ENCODE measurements at places on chromosomes 3 and 15.
A peak's percentile ranks its signal among the peaks of the same experiment; 100 is the strongest.

GRCh38 chr3:27718459-27718858, 3.7 kb downstream of the EOMES start:
- no peak for DNase-seq

- no peak for DNase-seq
Measured at GRCh38 chr3:105606016-105606415, 239.3 kb downstream of the ALCAM start.

DNA sequence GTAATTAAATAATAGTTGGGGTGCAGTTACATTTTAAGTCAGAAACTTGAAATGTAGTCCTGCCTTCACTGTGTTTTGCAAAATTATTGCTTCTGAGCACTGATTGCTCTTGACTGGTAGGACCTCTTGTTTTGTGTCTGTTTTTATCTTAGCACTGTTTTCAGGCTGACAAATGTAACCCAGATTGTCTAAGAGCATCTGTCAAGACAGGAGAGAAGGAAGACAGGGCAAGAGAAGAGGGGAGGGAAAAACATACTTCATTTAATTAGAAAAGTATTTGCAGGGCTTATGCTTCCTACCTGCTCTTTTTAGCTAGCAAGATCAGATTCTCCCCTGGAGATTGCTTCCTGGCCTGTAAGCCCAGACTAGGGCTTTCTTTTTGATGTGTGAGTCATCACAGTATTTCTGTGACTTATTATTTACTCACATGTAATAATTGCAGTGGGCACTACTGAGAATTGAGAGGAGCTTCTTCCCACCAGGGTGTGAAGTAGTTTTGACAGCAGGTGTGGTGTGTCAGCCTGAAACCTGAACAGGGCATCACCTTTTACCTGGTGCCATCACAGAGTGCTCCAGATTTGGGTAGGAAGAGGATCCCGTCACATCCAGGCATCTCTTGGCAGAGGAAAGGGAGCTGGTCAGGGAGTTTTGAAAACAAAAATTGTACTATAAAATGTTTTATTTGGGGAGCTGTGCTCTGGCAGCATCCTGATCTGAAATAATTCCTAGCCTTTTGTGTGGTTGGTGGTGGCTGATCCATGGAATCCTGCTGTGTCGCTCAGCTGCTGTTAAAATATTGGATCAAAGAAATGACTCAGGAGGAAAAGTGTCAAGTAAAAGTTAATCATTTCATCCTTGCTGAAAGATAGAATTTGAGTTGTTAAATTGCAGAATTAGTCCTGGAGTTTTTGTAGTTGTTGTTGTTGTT, 98.2 kb downstream of the TMEM108 start:
- DNase-seq = no peak

DNA sequence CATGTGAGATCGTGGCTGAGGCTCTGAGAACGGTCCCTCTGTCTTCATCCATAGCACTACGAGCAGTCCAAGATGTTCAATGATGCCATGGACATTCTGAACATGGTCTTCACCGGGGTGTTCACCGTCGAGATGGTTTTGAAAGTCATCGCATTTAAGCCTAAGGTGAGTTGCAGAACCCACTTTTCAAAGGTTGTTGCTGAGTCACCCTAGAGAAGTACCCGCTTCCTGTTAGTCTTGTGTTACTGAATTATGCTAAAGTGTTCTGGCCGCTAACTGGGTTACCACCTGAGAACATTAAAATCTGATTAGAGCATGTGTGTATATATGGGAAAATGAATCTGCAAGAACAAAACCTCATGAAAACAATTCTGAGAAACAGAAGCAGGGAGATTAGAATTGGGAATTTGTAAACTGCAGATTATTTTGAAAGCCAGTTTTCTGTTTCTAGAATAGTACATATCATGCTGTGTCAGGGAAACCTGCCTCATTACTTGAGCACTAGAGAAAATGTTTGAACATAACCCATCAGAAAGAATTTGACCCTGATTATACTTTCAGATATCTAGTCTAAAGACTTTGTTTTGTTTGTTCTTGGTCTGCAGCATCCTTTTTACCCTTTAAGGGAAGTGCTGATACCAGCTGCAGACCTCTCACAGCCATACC, 92.6 kb downstream of the CHDH start:
- DNase-seq = no peak

DNA sequence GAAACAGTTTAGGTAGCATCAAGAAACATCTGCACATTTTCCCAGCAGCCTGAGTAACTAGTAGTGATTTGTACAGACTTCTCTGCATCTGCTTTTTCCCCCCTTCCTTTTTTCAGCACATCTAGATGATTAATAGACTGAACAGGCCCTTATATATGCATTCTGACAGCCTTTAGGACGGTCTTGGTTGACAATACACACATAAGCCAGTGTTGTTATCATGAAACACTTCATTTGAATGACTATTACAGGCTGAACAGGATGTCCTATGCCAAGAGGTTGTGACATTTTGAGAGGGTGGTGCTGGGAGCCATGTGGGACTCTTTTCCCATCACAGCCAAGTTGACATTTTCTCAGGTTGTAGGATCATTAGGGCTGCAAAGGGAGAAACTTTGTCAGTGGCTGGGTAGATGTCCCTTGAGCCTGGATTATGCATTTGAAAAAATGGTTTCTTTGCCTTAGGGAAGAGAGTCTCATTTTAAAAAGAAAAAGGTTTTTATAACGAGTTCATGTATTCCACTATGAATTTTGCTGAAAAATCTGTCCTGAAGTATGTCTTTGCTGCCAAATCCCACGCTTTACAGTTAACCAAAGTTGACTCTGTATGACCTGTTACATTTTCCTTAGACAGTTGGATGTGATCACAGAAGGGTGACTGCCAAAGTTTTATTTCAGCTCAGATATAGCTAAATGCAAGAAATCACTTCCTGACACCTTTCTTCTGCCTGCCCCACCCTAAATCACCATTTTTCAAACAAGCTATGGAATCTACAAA, 73.7 kb downstream of the FILIP1L start:
- no peak for DNase-seq

- no peak for DNase-seq
Measured at GRCh38 chr15:64048781-64049460, 2.6 kb upstream of the DAPK2 start.

DNA sequence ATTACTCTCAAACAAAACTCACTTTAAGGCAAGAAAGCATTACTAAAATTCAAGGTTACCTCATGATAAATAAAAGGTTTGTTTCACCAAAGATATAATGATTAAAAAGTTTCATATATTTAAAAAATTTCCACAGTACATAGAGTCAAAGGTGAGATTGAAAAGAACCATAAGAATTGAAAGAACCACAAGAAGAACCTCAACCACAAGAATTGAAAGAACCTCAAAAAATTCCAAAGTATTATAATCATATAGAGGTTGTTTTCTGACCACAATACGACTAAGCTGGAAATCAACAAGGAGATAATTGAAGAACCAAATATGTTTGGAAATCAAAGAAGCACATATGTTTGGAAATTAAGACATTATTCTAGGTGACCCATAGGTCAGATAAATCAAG, 52.7 kb downstream of the SLC25A36 start:
- DNase-seq = no peak

- DNase-seq = no peak
Measured at GRCh38 chr3:159787794-159788205, 200.8 kb upstream of the IL12A start.

- no peak for DNase-seq
Measured at GRCh38 chr3:152151216-152151876, 117.4 kb upstream of the MBNL1 start.

DNA sequence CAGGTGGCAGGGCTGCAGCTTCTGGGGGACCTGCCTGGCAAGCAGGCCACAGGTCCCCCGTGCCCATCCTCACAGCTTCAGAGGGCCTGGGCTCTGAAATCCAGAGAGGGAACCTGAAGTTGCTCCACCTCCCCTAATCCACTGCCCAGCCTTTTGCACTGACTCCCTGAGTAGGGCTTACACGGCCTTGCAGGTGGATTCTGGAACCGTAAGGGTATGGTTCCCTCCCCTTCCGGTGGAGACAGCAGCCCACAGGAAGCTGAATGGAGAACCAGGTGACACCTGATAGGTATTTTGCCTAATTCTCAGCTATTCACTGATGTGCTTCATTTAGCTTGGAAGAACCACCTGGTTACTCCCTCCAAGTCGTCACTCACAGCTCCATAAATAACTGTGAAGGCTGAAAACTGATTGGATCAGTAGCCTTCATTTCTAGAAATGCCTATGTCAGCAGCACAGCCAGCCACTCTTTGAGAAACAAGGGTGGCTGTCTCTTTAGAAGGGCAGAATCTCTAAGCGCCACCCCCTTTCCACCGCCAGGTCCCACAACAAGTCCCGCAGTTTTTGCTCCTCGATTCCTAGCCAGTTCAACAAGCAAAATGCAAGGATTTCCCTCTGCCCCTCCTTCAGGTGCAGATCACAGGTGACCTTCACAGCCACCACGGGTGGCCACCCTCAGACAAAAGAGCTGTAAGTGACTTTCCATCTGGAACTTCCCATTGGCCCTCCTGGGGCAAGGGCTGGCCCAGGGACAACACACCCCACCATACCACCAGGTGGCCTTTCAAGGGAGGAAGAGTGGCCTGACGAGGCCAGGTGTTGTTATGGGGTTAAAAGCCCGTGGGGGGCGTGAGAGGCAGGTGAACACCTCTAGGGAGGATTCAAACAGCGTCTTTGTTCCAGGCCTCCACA, 112.9 kb downstream of the SEC22A start:
- DNase-seq = no peak

DNA sequence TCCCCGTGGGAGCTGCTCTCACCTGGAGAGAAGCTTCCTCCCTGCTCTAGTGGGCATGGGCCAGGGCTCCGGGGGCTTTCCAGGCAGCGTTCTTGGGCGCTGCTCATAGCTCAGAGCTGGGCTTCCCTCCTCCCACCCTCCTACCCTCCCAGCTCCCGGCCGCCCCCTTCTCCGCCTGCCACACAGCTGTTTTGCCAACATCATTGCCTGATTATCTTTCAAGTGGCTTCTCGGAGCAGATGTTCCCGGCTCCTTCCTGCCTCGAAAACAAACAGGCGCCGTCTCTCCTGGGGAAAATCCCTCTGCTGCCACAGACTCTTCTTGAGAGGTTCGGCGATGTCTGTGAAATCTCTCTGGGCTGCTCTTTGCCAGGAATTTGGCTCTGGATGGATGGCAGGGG, 195.6 kb downstream of the RPLP1 start:
- DNase-seq = peak; percentile 48

DNA sequence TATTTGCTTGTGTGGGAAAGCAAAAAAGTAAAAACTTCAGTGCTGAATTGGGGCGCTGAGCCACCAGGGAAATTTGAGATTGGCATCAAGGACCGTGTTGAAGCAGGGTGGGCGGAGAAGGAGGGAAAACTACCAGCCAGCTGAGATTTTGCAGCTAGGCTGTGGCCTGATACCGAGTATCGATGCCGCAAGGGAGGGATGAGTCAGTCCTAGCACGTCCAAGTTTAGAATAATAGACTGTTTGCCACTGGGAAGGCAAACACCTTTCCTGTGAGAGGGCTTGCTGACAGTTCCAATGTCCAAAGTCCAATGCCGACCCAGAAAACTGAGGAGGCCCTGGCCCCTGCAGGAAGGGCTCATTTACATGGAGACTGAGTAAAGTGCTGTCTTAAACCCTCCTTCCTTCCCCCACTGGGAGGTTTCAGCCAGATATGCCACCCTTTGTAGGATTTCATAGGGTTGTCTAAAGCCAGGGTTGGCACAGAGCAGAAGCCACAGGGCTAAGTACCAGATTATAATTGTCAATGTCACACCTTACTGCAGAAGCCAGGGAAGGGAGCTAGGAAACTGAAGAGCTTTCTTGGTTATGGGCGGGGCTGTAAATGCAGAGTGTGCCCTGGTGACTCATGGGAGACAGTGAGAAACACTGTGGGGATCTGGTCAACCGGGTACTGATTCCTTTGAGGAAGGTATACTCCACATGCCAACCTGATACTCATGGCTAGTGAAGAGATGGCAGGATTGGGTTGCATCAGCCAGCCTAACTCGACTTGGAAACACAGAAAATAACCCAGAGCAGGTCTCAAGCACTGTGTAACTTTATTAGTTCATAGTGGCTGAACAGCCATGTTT, 28.4 kb upstream of the PIK3CB start:
- DNase-seq = no peak

GRCh38 chr3:31858439-31858838, 122.6 kb downstream of the OSBPL10 start:
- no peak for DNase-seq

GRCh38 chr3:60954048-60954447, 297.2 kb downstream of the FHIT start:
- DNase-seq = no peak

DNA sequence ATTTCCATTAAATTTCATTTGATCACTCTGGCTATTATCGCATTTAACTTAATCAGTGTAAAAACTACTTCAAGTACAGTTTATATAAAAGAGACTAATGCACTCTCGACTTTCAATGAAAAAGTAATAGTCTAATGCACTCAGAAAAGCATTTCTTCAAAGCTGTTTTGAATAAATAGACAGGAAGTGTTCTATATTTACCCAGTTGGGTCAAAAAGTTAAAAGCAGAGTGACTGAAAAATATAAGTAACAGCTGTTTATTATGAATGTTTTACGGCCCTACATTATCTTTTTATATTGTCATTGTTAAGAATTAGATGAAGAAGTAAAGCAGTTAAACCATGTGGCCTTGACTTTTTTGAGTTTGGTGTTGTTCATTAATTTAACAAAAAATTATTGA, 391.8 kb downstream of the ZPLD1 start:
- DNase-seq = no peak

DNA sequence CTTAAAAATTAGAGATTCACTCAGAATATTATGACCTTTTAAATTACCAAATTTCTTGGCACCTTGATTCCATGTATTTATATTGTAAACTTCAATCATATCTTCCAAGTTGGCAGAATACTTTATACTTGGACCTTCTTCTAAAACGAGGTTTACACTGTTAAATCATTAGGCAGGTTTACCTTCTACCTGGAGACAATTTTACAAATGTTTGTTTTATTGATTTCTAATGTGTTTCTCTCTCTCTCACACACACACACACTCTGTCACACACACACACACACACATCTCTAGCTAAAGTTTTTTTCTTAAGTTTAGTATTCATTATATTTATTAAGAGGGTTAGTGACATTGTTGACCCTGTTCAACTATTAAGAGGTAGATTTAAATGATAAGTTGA, 1155.6 kb downstream of the NSUN3 start:
- DNase-seq = no peak

GRCh38 chr3:113157408-113158030, 53.8 kb upstream of the BOC start:
- peak; percentile 81 for DNase-seq

DNA sequence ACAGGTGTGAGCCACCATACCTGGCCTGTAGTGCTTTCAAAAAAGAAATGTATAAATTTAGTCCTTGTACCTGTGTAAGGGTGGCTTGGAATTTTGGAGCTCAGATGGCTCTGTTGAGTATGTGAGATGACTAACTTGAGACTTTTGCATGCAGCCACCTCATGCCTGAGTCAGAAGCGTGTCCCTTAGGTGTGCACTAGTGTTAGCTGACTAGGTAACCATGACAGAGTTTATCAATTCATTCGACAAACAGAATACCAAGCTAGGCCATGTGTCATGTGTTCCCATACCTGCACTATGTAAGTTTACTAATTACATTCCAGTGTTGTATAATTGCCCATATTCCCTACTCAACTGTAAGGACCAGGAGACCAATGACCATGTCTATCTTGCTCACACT, 4.0 kb upstream of the ZNF639 start:
- no peak for DNase-seq

GRCh38 chr3:40505599-40506462, at the start of gene ZNF620:
TSS of gene ZNF620 (plus strand) at chr3:40506039. CDS start at chr3:40506353, 314 bp downstream.
- DNase-seq = peak; percentile 82

GRCh38 chr3:126419886-126420786, 25.4 kb downstream of the CFAP100 start:
- no peak for DNase-seq

GRCh38 chr3:152443212-152444023, 174.7 kb downstream of the MBNL1 start:
- no peak for DNase-seq
